Stimulated activated CD8-positive, alpha-beta memory T cell treated with anti-CD3 and anti-CD28 coated beads, Interleukin-7, amount 100 ng/mL, for 24 hours (primary cell): ENCODE measurements at places on chromosomes 3 and 15.

DNA sequence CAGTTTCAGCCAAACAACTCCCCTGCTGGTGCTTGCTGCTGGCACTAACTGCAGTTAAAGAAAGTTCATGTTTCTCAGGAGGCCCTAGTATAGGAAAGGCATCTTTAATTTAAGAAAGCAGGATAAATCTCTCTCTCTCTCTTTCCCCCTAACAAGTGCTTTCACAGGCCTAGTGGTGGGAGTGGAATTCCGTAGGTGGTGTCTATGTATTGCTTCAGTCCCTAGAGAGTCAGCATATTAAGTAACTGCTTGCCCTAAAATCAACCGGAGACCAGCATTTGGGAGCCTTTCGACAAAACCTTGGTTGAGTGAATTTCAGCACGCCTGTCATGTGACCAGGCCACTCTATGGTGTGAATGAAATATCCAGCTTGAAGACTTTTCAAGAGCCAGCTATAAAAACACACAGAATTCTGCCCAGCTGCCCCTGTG is 169.2 kb upstream of the TGFBR2 start:
- DNase-seq: no peak

DNA sequence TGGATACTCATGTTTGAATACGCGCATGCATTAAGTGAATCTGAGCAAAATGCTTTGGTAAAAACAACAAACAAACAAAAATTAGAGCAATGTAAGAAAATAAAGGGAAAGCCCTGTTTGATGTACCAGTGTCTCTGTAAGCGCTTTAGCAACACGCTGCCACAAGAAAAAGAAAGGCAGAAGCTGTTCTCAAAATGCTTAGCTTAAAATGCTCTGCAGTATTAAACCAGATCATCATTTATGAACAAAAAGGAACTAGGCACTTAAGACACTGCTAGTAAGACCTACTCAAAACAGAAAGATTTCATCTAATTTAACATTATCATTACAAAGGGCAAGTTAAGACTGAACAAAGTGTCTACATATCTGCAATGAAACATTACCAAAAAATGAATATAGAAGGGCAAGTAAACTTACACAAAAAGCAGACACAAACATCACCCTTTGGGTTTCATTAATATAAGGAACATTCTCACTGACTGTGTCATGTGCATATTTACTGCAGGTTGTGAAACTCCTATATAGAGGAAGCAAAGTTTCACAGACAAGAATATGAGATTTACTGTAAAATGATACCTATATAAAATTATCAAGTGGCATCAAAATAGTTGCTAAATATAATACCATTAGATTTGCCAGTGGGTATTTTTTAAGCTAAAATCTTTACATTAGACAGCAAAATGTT is 102.1 kb downstream of the FBXL22 start:
- DNase-seq: no peak

GRCh38 chr15:98561169-98561941 is 87.0 kb upstream of the IGF1R start:
- no peak for DNase-seq

GRCh38 chr3:42079701-42080452 is 11.3 kb upstream of the TRAK1 start:
- no peak for DNase-seq

DNA sequence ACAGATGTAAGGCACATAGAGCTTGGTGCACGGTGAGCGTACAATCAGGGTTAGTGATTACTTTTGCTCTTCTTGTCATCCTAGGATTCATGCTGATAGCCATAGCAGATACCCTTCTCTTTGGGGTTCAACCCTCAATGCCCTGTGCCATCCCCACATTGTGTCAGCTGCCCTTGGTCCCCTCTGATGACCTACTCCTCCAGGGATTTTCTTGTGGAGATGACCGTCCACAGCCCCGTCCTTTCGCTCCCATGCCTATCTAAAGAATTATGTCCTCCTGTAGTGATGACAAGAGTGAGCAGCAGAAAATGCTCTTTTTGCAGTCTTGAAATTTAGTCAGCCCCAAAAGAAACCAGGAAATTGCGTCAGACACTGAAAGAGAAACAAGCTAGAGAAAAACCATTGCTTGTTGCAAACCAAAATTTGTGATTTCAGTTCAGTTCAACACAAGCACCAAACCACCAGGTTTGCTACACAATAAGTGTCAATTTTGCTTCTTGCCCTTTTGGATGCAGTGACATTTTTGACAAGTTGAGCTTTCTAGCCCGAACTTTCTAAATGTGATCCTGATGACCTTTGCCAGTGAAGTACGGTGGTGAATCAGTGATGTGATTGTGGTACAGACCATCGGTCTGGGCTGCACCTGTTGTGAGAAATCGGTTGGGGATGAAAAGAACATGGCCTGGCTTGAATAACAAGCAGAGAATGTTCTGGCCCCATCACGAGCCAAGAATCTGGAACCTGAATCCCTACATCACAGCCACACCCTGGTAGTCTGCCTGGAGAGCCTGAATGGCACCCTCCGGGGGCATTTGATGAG is 41.3 kb downstream of the CMTM7 start:
- no peak for DNase-seq

- no peak for DNase-seq
These were observed 185.6 kb downstream of the PLCL2 start for GRCh38 chr3:17070161-17070959.

DNA sequence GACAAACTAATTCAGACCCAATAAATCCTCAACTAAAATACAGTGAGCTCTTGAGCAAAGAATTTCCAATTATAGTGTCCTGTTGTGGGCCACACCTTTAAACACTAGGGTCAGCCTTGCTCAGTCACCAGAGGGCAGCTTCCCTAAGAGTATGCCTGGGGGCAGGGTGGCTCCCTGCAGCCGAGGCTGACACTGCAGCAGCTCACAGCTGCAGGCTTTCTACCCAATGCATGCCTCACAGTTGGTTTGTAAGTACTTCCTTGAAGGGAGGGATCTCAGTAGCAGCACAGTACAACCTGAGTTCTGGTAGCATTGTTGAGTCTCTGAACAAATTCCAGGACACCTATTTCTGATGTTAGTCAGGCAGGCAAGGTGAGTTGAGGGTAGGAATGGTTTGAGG is 335.6 kb downstream of the TUSC7 start:
- DNase-seq: no peak

GRCh38 chr3:14411988-14412387 is 9.6 kb downstream of the SLC6A6 start:
- DNase-seq: no peak

DNA sequence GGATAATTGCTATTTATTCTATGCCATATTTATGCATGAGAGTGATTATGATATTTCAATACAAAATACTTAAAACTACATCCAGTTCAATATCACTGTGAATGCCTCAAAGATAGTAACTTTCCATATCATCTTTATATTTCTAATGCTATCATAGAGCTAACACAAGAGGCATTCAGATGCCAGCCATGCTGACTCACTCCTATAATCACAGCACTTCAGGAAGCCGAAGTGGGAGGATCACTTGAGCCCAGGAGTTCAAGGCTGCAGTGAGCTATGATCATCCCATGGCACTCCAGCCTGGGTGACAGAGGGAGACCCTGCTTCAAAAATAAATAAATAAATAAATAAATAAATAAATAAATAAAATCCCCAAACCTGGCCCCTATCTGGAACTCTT is 498.7 kb downstream of the EPHA3 start:
- no peak for DNase-seq

- no peak for DNase-seq
These were observed 699 bp upstream of the SHOX2 start for GRCh38 chr3:158106766-158107471.

GRCh38 chr3:172519740-172520139 is 3.5 kb downstream of the TNFSF10 start:
- DNase-seq: no peak

- DNase-seq: no peak
These were observed 25.3 kb upstream of the ANKRD28 start for GRCh38 chr3:15823092-15823491.

DNA sequence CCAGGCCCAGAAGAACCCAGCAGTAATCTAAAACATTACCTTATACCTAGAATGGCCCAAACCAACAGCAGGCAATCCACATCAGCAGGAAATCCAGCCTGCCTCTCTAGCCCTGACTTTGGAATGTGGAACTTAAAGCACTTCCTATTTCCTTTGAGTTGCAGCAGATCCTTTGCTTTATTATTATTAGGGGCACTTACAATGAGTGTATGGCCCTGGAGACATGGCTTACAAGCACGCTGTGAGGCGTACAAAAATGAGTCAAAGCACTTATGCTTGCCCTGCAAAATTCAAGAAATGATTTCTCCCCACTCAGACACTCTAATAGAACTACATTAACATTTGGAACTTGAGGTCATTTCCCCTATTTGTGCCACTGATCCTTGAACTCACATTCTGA is 9.5 kb upstream of the KNSTRN start:
- no peak for DNase-seq

GRCh38 chr3:127291114-127291513 is 3.3 kb upstream of the PRR20G start:
- no peak for DNase-seq

DNA sequence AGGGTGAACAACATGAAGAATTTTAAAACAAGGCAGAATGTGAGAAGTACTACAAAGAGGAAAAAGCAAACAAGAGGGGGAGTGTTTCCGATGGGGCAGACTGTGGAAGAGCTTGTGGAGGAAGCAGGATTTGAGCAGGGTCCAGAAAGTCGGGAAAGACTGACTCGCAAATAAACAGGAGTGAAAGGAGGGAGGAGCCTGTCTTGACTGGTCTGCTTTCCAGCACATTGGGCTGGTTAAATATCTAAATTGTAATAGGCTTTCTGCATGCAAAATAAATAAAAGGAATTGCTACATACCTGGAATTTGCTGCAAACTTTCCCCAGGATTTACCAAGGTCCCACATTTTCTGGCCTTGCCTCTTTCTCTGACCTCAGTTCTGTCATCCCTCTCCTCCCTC is 132.1 kb downstream of the RORA start:
- DNase-seq: no peak

- DNase-seq: no peak
These were observed 173.3 kb upstream of the SNTN start for GRCh38 chr3:63478990-63479660.

GRCh38 chr15:89656116-89656815 is 999 bp upstream of the KIF7 start:
- no peak for DNase-seq

DNA sequence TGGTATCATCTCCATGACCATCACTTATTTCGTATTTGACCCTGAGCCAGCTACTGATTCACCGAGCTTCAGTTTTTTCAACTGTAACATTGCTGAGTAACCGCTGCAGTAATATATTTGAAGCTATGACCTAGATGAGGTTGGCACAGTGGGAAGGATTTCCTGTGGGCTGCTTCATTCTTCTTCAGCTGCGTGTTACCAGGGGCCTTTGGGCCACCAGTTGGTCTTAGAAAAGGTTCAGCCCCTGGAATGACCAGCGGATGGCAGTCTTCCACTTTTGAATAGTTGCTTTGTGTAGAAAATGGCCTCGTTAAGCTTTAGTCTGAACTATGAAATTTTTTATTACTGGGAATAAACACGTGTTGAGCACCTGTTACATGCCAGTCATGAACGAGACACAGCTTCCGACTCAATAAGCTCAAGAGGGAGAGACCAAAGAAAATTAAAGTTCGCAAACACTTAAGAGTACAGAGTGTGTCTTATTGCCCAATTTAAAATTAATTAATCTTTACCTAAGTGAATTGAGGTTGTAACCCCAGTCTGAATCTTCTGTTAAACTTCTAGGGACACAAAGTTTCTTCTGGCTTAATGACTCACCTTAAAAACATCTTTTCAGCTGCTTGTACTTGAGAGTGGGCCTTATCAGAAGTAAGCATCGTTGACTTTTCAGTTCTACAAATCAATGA is 57.6 kb upstream of the NR2E3 start:
- no peak for DNase-seq
